ENCODE measurements at places on chromosomes 16 and 17. TPM values are rescaled to one million over a fixed set of nuclear protein-coding genes. Genes with fewer than 3 reads are reported as not detected.

IL17C gene
- not detected for total RNA-seq

ACE gene
- 24.9 TPM for total RNA-seq

UBFD1 gene
- total RNA-seq, result 45.1 TPM

CAMKK1 gene
- total RNA-seq, result 3.8 TPM

SSTR5 gene
- not detected for total RNA-seq

DNA sequence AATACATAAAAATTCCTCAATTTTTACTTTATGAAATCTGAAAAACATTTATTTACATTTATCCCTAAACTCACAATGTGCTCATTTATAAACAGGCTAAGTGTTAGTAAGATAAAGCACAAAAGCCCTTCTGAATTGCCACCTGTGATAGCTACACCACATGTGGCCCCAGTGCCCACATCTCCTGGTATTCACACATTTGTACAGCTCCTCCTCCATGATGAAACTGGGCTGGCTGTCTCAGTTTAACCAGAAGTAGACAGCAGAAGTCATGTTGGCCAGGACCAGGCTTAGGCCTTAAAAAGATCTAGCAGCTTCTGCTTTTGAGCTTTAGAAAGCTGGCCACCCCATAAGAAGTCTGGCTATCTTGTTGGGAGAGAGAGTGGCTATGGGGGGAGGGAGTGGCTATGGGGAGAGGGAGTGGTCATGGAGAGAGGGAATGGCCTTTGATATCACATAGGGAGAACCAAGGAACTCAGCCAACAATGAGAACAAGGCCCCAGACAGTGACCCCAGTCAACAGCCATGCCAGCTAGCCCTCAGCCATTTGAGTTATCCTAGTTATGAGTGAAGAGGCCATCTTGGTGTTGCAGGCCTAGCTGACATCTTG lies 47.4 kb downstream of the CEP95 start:
- no peak for DNase-seq

DNA sequence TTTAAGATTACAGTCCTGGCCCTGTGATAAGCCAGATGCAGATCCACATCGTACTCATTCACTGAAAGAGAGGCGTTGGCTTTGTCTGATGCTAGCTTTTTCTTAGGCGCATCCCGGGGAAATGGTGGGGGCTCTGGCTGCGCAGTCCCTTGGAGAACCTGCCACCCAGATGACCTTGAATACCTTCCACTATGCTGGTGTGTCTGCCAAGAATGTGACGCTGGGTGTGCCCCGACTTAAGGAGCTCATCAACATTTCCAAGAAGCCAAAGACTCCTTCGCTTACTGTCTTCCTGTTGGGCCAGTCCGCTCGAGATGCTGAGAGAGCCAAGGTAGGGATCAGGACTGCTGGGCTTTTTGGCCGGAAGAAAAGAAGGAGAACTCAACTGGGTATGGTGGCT lies 24.0 kb downstream of the POLR2A start:
- DNase-seq, result peak; percentile 42

- no peak for DNase-seq
Observed at GRCh38 chr16:56332464-56333079, 92.8 kb downstream of the AMFR start.

DNA sequence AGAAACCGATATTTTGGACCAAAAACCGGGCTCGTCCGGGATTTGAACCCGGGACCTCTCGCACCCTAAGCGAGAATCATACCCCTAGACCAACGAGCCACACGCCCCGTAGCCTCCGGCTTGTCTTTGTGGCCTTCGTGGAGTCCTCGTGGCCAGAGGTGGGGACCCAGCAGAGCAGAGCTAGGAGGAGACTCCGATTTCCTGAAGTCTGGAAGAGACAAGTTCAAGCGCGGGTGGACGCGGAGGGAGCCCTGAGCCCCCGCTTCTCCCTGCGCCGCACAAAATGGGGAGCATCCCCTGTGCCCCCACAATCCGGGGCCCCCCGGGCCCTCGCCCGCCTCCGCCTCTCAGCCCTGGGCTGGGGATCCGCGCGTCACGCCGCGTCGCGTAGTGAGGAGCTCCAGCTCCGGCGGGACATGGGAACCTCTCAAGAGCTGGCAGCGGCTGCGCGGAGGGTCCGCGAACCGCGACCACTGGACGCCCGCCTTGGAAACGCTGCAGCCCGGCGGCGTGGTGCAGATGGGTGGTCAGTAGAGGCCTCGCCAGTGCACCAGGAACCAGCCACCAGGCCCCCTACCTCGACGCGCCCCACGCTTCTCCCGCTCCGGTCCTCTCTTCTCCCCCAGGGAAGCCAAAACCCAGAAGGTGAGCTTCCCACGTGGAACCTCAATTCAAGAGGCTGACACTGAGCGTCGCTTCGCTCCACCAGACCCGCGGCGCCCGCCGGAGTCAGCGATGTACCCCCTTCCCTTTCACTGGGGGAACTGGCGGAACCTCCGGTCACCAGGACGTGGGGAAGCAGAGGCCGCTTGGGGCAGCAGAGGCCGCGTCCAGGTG lies 5.2 kb upstream of the OR1F1 start:
- no peak for DNase-seq

DNA sequence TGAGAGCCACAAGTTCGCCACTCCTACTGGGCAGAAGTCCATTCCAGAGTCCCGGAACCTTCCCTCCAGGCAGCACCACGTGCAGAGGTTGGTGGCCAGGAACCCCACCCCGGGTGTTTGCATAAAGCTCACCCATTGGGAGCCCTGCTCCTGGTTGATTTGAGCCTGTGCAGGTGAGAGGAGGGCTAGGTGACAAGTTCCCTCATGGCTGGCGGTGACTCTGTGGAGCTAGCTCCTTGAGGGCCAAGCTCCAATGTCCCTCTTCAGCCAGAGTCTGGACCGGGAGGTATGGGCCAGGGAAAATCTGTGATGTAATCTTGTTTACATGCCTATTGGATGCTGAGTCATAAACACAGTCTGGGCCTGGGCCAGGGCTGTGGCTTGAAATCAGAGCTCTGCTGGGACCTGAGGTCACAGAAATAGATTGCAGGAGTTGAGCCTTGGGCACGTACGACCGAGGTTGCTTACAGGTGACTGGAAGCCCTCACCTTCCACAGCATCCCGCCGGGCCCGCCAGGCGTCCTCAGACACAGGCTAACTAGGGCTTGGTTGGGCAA lies 118.9 kb downstream of the AATF start:
- DNase-seq, result peak; percentile 69

DNA sequence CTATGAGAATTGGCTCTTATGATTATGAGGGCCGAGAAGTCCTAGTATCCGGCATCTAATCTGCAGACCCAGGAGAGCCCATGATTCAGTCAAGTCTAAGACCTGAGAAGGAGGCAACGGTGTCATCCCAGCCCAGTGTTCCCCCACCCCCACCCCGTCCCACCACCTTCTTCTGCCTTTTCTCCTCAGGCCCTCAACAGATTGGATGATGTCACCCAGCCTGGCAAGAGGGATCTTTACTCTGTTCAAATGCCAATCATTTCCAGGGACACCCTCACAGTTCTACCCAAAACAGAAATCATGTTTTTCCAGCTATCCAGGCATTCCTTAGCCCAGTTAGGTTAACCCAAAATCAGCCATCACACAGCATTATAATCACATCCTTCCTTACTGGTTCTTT lies 10.0 kb upstream of the GAA start:
- DNase-seq, result no peak

DNA sequence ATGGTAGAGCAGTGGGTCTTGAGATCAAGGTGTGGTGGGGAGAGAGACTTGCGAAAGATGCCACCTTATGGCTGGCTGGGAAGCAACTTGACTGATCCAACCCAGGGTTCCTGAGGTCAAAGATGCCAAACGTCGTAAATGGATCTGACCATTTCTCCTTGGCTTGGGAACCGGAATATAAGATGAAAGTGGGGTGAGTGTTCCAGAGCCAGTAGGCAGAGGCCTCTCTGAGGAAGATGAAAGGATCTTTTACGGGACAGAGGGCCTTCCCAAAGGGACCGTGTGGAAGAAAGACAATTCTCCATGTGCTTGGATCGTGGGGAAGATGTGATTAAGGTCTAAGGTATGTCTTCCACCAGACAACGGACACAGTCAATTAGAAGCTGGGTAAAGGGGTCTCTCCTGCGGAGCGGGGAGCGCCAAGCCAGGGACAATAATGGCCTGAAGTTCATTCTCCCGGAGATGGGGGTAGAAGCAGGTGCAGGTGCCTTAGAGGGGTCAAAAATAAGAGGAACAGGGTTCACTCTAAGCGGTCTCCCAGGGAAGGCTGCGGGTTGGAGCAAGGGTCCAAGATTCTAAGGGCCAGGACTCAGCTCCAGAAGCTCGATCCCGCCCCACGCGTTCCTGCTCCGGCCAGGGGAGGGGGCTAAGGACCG lies 800 bp downstream of the FXR2 start:
- DNase-seq, result peak; percentile 83

- DNase-seq, result no peak
Observed at GRCh38 chr17:81518785-81519283, 6.2 kb upstream of the ACTG1 start.

- DNase-seq, result no peak
Observed at GRCh38 chr17:80604009-80604669, 59.5 kb downstream of the RPTOR start.

GRCh38 chr16:85504242-85504641 lies 108.9 kb upstream of the GSE1 start:
- DNase-seq, result no peak

Data from sigmoid colon (tissue), 7 donors.